ENCODE measurements at places on chromosomes 7 and 10.

- DNase-seq = peak; percentile 38
Measured at GRCh38 chr7:73827567-73828106, 3.2 kb upstream of the CLDN4 start.

DNA sequence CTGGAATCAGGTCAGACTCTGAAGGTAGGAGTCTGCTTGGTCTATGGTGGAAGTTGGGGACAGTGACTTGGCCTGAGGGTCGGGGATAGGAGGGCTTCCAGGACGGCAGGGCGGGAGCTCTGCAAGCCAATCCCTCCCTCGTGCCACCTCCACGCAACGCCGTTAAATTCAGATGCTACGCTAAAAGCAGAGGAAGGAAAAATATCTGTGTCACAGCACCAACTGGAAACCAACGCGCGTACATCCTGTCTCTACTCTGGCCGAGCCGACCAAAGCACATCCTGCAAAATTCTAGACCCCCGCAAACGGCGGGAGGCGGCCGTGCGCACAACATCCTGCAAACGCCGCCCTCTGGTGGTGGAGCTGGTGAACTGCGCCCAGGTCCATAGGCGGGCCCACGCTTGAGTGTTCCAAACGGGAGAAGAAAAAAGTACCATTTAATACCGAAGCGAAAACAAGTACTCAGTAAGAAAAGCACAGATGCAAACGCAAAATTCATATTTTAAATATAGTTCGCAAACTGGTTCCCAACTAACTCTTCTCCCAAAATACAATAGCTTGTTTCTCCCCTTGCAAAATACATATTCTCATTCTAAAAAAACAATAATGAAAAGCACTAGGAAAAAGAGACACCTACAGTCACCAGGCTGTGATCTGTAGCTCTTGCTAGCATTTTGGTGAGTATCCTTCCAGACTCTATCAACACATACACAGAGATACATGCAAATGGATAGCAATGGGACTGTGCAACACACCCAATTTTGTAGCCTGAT, 45.7 kb upstream of the HSPA12A start:
- peak; percentile 72 for DNase-seq

DNA sequence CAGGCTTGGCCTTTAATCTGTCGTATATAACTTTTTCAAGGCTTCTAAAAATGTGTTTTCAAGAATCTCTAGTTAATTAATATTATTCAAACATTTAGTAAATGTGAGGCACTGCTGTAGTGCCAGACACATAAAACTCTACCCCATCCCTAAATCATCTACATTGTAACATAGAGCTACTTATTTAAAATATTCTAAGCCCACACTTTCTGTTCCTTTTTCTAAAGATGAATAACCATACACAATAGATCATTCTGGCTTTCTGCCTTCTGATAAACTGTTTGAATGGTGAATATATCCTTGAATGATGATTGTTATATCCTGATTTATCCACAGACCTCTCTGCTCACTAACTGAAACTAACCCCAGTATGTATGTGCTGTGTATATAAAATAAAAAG, 41.4 kb downstream of the BRAF start:
- no peak for DNase-seq

- no peak for DNase-seq
Measured at GRCh38 chr7:156725073-156725472, 84.5 kb downstream of the RNF32 start.

- peak; percentile 43 for DNase-seq
Measured at GRCh38 chr7:5699467-5700384, 81.7 kb downstream of the RNF216 start.

- no peak for DNase-seq
Measured at GRCh38 chr7:42407021-42407710, 170.2 kb upstream of the GLI3 start.

DNA sequence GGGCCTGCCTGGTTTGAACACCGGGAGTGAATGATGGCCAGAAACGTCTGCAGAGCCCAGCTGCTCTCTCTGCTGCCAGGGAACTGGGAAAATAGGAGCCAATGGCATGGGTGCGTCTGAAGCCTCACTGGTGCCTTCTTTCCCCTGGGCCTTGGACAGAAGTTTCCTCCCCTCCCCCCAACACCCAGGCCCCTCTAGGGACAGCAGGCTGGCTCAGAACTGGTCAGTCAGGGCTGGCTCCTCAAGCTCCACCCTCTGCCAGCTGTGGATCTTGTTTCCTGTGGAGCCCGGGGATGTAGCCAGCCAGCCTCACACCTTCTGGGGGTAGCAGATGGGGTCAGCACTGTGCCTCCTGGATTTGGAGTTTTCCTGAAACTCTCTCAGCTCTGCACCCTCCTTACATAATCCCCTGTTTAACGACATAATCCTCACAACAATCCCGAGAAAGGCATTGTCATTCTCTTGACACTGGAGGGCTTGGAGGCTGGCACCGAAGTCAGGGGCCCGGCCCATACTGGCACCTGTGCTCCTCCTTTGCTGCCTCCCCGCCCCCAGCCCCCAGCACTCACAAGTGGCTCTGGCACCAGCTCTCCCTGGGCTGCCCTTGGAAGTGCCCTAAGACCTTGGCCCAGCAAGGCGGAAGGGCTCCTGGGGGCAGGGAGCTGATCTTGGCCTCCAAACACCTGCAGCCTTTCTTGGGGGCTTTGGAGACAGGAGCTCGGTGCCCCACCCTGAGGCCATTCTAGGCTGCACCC, 5.7 kb downstream of the LDB3 start:
- no peak for DNase-seq

DNA sequence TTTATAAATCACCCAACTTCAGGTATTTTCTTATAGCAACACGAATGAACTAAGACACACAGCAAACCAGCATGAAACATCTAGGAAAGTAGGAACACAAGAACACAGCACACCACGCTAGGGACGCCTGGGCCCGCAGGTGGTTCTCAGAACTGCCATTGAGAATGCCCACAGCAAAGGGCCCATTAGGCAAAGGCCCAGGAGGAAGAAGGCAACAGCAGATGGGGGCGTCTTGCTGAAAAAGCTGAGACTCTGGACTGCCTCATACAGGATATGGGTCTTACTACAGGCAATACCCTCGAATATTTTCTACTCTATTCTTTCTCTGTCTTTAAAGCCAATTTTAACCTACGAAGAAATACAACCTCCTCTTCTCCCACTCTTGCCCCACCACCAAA, 77.3 kb downstream of the PARD3 start:
- no peak for DNase-seq

- DNase-seq = no peak
Measured at GRCh38 chr7:31027161-31027965, 24.7 kb upstream of the ADCYAP1R1 start.

GRCh38 chr10:49058463-49059255, 56.7 kb downstream of the VSTM4 start:
- no peak for DNase-seq
